ENCODE measurements at places on chromosomes 2 and 18.

DNA sequence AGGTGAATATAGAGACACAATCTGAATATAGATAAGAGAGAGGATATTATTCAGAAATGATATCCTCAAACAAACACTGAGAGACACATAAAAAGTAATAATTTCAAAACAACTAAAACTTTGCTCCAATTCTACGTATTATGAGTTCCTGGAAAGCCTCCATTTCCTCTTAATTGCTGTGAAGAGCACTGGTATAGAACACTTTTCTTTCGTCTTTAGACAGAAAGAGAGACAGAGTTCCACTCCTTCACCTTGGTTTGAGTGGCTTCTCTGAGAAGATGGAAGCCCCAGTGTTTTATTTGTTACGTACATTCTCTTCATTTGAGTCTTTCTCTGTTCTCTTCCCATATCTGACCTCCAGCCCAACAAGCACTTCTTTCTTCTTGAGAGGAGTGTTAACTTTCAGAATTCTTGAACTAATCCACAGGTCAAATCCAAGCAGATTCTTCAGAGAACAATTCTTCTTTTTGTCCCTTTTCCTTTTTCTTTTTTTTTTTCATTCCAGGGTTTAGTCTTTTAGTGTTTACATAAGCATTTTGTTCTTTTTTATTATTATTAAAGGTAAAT is 6.4 kb upstream of the PIK3C3 start:
- no peak for DNase-seq

GRCh38 chr2:2368476-2368875 is 37.4 kb upstream of the MYT1L start:
- no peak for DNase-seq

DNA sequence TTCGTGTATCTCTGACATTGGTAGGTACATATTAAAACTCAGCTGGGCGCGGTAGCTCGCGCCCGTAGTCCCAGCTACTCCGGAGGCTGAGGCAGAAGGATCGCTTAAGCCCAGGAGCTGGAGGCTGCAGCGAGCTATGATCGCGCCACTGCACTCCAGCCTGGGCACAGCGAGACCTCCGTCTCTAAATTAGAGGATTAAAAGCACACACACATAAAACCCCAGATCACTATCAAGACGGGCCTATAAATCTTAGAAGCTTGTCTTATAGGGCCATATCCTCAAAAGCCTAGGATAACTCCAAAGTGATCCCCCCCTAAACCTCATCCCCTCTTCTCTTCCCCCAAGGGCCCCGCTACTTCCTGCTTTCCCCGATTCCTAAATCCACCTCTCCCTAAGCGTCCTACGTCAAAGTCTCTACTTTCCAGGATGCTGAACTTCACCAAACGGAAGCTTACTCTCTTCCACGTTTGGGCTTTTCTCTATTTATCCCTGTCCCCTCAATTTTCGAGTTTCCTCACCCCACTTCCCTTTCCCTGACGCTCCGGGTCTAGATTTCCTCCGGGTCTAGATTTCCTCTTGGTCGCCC is 707 bp downstream of the KRCC1 start:
- no peak for DNase-seq

- DNase-seq = peak; percentile 76
Observed at GRCh38 chr2:237440819-237441281, 26.9 kb upstream of the COL6A3 start.

- no peak for DNase-seq
Observed at GRCh38 chr2:22901471-22902179, 483.4 kb upstream of the KLHL29 start.

DNA sequence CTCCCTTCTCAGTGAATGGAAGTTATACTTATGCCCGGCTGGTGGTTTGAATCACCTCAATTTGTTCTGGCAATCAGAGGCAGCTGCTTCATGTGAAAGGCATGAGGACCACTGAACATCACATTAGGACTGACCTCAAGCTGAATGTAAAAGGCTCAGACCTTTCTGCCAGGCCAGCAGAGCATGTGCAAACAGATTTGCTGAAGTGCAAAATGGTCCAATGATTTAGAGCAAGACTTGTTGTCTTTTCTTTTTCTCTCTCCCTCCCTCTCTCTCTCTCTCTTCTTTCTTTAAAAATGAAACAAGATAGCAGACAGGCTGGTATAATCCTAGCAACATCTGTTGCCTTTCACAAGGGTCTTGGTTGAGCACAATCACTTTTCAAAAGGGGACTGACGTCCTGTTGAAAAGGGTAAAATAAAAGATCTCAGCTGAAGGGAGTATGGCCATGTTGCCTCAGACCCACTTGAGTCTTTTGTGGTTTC is 13.3 kb upstream of the CDH7 start:
- no peak for DNase-seq

DNA sequence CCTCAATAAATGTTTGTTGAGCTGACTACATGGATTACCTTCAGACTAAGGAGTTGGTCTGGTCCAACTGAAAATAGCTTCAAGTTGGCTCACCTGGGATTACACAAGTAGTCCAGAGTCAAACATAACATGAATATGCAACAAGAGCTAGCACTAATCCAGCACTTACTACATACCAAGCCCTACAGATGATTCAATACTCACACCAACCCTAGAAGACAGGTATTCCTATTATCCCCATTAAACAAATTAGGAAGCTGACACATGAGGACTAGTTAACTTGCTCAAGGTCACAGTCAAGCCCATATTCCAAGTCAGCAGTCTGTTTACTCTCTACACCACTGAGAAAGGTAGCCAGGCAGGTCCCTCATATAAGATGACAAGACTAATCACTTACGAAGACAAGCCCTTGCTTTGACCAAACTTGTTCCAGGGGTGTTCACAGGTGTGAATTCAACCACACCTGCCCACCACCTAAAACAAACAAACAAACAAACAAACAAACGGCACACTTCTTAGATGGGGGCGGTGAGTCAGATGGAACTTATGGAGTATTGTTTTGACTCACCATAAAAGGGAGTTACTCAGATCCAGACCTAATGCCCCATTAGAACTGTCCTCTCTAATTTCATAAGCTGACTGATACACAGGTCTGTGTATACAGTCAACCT is 29.1 kb downstream of the TMEM131 start:
- no peak for DNase-seq

DNA sequence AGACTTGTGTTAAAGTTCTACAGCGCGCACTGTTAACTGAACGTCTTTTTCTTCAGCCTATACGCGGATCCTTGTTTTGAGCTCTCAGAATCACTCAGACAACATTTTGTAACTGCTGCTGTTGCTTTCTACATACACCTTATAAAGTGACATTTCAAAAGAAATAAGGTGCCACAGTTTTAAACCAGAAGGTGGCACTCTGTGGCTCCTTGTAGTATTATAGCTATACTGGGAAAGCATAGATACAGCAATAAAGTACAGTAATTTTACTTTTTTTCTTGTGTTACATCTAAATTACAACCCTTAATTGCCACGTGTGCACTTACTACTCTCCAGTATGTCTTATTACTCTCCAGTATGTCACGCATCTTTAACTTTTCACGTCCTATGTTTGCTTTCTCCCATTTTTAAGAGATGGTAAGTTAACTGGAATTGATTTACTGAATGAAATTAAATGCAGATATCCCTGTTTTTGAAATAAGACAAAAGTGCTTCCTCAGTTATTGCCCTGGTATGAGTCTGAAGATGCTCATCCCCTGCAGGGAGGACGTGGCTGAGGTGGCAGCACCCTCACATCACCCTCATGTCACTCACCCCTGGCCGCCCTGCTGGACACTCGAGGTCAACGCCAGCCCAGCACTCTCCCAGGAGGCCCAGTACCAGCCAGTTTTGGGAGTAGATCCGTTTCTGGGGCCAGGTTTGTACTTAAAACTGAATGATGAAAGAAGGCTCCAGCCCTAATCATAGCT is 37.8 kb downstream of the GORASP2 start:
- DNase-seq = no peak

GRCh38 chr2:181305301-181306123 is 151.7 kb upstream of the ITGA4 start:
- DNase-seq = peak; percentile 45

- peak; percentile 16 for DNase-seq
Observed at GRCh38 chr2:43269706-43270105, 43.3 kb upstream of the ZFP36L2 start.

DNA sequence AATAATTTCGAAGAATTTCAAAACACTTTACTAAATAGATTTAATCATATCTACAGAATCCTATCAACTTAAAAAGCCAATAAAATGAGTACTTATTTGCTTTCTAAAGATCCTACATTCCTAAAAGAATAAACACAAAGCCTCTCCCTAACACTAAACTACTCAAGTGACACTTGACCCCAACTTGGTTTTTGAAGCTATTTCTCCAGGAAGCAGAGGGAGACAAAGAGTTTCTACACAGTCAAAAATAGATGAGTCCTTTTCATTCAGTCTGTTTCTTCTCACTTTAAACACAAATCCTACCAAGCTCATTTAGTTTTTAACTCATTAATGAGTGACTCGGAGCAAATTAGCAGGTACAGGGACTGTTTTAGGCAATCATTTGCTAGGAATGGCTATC is 2.1 kb downstream of the ATL2 start:
- DNase-seq = no peak

DNA sequence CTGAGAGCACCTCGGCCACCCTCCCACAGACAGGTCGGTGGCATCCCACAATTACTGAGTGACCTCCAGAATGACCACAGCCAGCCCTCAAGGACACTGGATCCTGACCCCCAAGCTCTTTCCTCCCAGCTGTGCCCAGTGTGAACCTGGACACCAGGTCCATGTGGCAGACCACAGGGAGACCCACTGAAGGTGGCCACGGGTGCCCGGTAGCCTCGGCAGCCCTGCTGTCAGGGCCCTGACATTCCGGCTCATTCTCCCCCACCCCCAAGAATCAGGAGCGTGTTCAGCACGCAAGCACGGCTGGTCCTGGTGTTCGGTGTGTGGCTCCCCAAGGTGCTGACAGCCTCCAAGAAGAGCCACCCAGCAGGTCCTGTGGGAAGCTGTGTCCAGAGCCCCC is 32.8 kb downstream of the AQP12A start:
- no peak for DNase-seq

DNA sequence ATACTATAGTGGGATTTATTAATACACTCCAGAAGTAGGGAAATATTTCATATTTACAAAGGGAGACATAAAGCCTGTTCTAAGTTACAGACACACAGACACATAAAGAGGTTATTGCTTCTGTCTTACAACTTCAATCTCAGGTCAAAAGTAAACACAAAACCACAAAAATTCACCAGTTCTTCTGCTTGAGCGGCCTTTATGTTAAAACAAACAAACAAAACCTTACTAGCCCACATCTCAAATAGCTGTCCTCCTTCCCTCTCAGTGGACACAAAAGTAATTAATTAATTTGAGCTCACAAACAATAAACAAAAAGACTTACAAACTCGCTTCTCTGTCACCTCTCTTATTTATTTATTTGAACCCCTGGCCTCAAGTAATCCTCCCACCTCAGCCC is 1.5 kb upstream of the ASNSD1 start:
- DNase-seq = no peak

DNA sequence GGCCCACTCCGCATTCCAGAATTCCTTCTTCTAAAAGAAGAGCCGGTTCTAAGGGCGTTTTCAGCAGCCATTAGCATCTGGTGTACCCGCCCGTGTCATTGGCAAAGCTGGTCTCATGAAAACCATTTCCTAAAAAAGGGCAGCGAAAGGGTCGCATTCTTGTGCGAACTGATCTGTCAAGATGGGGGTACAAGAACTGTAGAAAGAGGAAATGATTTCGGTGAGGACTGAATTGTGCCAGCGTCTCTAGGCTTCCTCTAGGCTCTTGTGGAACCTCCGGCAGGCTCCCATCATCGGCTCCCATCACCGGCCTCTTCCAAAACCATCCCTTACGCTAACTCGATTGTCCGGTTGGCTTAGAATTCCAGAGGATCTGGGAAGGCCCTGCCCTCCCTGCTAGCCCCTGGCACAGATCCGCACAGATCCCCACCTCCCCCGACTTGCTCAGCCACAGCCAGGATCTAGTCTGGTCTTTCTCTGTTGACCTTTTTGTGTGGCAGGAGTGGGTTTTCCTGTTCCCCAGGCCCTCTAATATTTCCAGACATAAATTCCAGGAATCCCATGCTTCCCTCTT is 1.3 kb downstream of the RAB31 start:
- no peak for DNase-seq

All from activated CD4-positive, alpha-beta T cell treated with anti-CD3 and anti-CD28 coated beads, Interleukin-2, amount 50 U/mL, for 48 hours (primary cell).